Hepatocyte (in vitro differentiated cells): ENCODE measurements at places on chromosomes 4 and X. TPM values are rescaled to one million over a fixed set of nuclear protein-coding genes. Genes with fewer than 3 reads are reported as not detected.

ELOVL6 gene
- polyA plus RNA-seq, result 12.8 and 14.4 TPM in 2 replicates

ERVMER34-1 gene
- polyA plus RNA-seq, result 1.3 and 3.3 TPM in 2 replicates

SRPK3 gene
- polyA plus RNA-seq, result 0.32 and 0.89 TPM in 2 replicates

CT47C1 gene
- not detected in 2 replicates for polyA plus RNA-seq

RASSF6 gene
- polyA plus RNA-seq, result 2.1 and 3.0 TPM in 2 replicates

ARSJ gene
- polyA plus RNA-seq, result 7.6 and 11.3 TPM in 2 replicates
